ENCODE measurements at places on chromosomes 3 and 15. TPM values are rescaled to one million over a fixed set of nuclear protein-coding genes. Genes with fewer than 3 reads are reported as not detected.

Gene PLCB2
- total RNA-seq, result 8.5 TPM

GRCh38 chr3:74639681-74640080 lies 25.2 kb upstream of the CNTN3 start:
- no peak overlapping the region for H3K27ac ChIP-seq
- H3K4me3 ChIP-seq, result no peak overlapping the region
- no peak for DNase-seq

Gene OR5H1
- total RNA-seq, result not detected

Gene PPP1R14D
- total RNA-seq, result not detected

GRCh38 chr15:49154359-49154758 lies 1.0 kb downstream of the COPS2 start:
- no peaks in the 10 kb centered on the region for H3K27me3 ChIP-seq
- DNase-seq, result no peak
- H3K4me1 ChIP-seq, result peaks cover 79% of the 10 kb centered on the region

Measured in left ventricle myocardium inferior (tissue), 1 donor.